ENCODE measurements at places on chromosomes 11 and 22. TPM values are rescaled to one million over a fixed set of nuclear protein-coding genes. Genes with fewer than 3 reads are reported as not detected.

GRCh38 chr11:2208691-2209369 lies 37.2 kb upstream of the TH start:
- peak; percentile 18 for DNase-seq

DNA sequence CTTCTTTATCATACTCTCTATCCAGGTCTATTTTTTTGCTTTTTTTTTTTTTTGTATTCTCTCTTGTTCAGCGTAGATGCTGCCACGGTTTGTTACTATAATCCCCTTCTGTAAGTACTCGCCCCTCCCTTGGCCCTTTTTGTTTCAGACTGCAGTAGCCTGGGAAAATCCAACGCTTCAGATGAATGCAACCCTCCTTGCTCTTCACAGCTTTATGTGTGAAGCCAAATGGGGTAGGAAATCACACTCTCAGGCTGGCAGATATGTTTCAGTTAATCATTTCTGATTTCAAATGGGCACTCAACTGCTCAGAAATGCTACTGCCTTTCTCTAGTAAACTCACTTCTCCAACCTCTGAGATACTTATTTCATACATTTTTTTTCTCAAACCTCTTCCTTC lies 149.1 kb downstream of the LARGE1 start:
- no peak for DNase-seq

Gene SESN3
- total RNA-seq = 49.4 TPM

Gene NRIP3
- 1.6 TPM for total RNA-seq

Gene SCN2B
- 0.90 TPM for total RNA-seq

- DNase-seq = no peak
These were observed 44.9 kb downstream of the GNB1L start for GRCh38 chr22:19809741-19810140.

DNA sequence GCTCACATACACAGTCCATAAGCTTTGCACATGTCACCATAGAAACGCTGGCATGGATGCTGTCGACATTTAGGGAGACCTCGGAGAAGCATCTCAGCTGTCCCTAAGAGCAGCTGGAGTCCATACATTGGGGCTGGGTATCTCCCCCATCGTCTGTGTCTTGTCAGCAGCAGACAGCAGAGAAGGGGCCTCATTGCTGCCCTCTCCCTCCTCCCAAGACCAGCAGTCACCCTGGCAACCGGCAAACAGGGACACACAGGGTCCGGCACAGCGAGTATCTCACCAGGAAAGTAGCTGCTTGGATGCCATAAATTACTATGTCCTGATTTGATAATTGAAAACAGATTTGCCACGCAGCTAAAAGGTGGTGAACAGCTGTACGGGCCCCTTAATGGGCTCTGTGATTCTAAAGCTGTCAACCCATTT lies 84.4 kb downstream of the CD44 start:
- DNase-seq = no peak

Measured in ovary (tissue), 10 donors.